ENCODE measurements at places on chromosomes 5 and 9. TPM values are rescaled to one million over a fixed set of nuclear protein-coding genes. Genes with fewer than 3 reads are reported as not detected.

TOR2A gene
- 17.9 TPM for polyA plus RNA-seq

LECT2 gene
- not detected for polyA plus RNA-seq

PLCXD3 gene
- polyA plus RNA-seq: 0.16 TPM

OR1Q1 gene
- polyA plus RNA-seq: not detected

FAM78A gene
- polyA plus RNA-seq: 17.0 TPM

ACOT12 gene
- polyA plus RNA-seq: 0.03 TPM

SEMA5A gene
- polyA plus RNA-seq: 2.3 TPM

DCTN3 gene
- 75.9 TPM for polyA plus RNA-seq

C1QTNF2 gene
- polyA plus RNA-seq: 0.36 TPM

TNFSF8 gene
- polyA plus RNA-seq: 4.8 TPM

SUSD3 gene
- polyA plus RNA-seq: 57.4 TPM

NPDC1 gene
- 358 TPM for polyA plus RNA-seq

TAF11L5 gene
- polyA plus RNA-seq: not detected

ZNF366 gene
- polyA plus RNA-seq: 0.26 TPM

ASB6 gene
- 11.5 TPM for polyA plus RNA-seq

SAPCD2 gene
- polyA plus RNA-seq: 2.4 TPM

PIP5KL1 gene
- polyA plus RNA-seq: 0.42 TPM

ARID3C gene
- polyA plus RNA-seq: not detected

GRCh38 chr5:172151661-172152210, 36.3 kb downstream of the STK10 start:
- peaks cover 32% of the 10 kb centered on the region for H3K36me3 ChIP-seq
- H3K27ac ChIP-seq: peak overlapping the region; percentile 82
- H3K4me3 ChIP-seq: no peak overlapping the region
- H3K4me1 ChIP-seq: peaks cover 75% of the 10 kb centered on the region

DNA sequence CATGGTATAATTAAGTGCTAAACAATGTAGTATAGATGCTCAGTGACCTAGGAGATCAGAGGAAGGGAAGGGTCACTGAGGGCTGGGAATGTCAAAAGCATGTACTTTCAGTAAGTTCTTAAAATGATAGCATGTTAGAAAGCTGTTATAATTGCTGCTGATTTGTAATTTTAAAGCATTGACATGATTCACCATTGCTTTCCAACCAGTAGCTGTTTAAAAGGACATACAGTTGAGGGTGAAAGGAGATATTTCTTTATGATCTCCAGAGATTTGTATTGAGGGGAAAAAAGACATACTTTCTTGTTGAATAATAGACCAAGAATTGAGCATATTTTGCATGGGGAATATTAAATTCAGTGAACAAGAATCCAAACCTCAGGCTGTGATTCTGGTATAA, 1.2 kb upstream of the SLC1A3 start:
- no peaks in the 10 kb centered on the region for H3K4me1 ChIP-seq
- peaks cover 55% of the 10 kb centered on the region for H3K27me3 ChIP-seq
- H3K27ac ChIP-seq: no peak overlapping the region
- no peaks in the 10 kb centered on the region for H3K36me3 ChIP-seq
- DNase-seq: no peak

- H3K27ac ChIP-seq: no peak overlapping the region
- no peaks in the 10 kb centered on the region for H3K36me3 ChIP-seq
- H3K27me3 ChIP-seq: no peaks in the 10 kb centered on the region
- H3K4me3 ChIP-seq: no peak overlapping the region
- DNase-seq: no peak
Observed at GRCh38 chr5:163404364-163405173, 32.8 kb upstream of the CCNG1 start.

GRCh38 chr5:114924769-114925168, 244.9 kb downstream of the TRIM36 start:
- no peak overlapping the region for H3K4me3 ChIP-seq
- H3K4me1 ChIP-seq: no peaks in the 10 kb centered on the region
- no peak overlapping the region for H3K27ac ChIP-seq
- no peak for DNase-seq

GRCh38 chr5:159913501-159913900, 2.8 kb upstream of the ADRA1B start:
- H3K4me1 ChIP-seq: peaks cover 29% of the 10 kb centered on the region
- DNase-seq: no peak
- H3K27me3 ChIP-seq: no peaks in the 10 kb centered on the region

DNA sequence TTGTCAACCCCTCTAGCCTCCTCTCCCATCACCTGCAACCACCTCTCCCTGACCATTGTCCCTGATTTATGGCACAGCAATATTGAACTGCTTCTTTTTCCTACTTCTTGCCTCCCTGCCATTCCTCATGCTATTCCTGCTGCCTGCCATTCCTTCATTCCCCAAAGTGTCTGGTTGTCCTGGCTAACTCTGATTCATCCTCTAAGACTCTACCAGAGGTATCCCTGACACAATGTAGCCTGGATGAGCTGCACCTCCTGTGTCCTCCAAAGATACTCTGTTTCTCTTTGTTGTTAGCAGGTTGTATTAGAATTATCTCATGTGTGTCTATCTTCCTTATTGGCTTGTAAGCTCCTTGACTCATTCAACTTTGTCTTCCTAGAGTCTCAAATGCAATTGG, 53.5 kb upstream of the PTPN3 start:
- H3K27me3 ChIP-seq: no peaks in the 10 kb centered on the region
- H3K27ac ChIP-seq: no peak overlapping the region
- no peaks in the 10 kb centered on the region for H3K36me3 ChIP-seq
- H3K4me3 ChIP-seq: no peak overlapping the region
- DNase-seq: no peak

- no peak for DNase-seq
- H3K27me3 ChIP-seq: no peaks in the 10 kb centered on the region
- no peak overlapping the region for H3K4me3 ChIP-seq
- H3K4me1 ChIP-seq: peaks cover 11% of the 10 kb centered on the region
- H3K36me3 ChIP-seq: no peaks in the 10 kb centered on the region
- H3K27ac ChIP-seq: no peak overlapping the region
Observed at GRCh38 chr5:113050721-113051382, 74.3 kb downstream of the DCP2 start.

- H3K4me1 ChIP-seq: no peaks in the 10 kb centered on the region
- H3K27ac ChIP-seq: no peak overlapping the region
- no peaks in the 10 kb centered on the region for H3K27me3 ChIP-seq
- no peak overlapping the region for H3K4me3 ChIP-seq
- DNase-seq: no peak
Observed at GRCh38 chr9:104258296-104259011, 164.3 kb downstream of the SMC2 start.

GRCh38 chr5:170854566-170854965, 7.3 kb upstream of the RANBP17 start:
- H3K27me3 ChIP-seq: no peaks in the 10 kb centered on the region
- H3K27ac ChIP-seq: no peak overlapping the region
- no peak overlapping the region for H3K4me3 ChIP-seq
- DNase-seq: no peak

GRCh38 chr5:158642879-158643278, 456.8 kb downstream of the EBF1 start:
- no peak overlapping the region for H3K4me3 ChIP-seq
- no peaks in the 10 kb centered on the region for H3K4me1 ChIP-seq
- no peak for DNase-seq
- no peaks in the 10 kb centered on the region for H3K27me3 ChIP-seq
- no peak overlapping the region for H3K27ac ChIP-seq

GRCh38 chr5:172800088-172800551, 29.1 kb upstream of the DUSP1 start:
- peak; percentile 93 for DNase-seq
- peak overlapping the region; percentile 96 for H3K27ac ChIP-seq
- no peaks in the 10 kb centered on the region for H3K27me3 ChIP-seq
- H3K4me3 ChIP-seq: no peak overlapping the region
- H3K36me3 ChIP-seq: no peaks in the 10 kb centered on the region
- H3K4me1 ChIP-seq: peaks cover 59% of the 10 kb centered on the region

DNA sequence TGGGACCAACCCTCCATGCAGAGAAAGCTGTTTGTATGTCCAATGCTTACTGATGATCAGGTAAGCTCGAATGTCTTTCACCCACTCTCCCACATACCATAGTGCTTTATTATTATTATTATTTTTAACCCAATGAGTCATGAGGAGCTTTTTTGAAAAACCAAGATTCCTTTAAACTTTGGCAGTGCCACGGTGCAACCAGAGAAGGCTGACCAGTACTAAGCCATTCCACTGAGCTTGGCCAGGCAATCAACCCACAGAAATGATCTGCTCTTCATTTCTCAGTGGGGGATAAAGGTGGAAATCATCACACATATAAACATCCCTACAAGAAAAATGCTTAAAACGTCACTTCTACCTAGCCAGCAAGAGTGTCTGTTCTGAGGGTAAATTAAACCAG, 35.5 kb downstream of the JAKMIP2 start:
- no peak for DNase-seq
- H3K27me3 ChIP-seq: no peaks in the 10 kb centered on the region

GRCh38 chr5:166493612-166494011, 1797.8 kb upstream of the WWC1 start:
- H3K36me3 ChIP-seq: no peaks in the 10 kb centered on the region
- H3K4me3 ChIP-seq: no peak overlapping the region
- DNase-seq: no peak
- no peaks in the 10 kb centered on the region for H3K27me3 ChIP-seq
- no peaks in the 10 kb centered on the region for H3K4me1 ChIP-seq
- no peak overlapping the region for H3K27ac ChIP-seq

DNA sequence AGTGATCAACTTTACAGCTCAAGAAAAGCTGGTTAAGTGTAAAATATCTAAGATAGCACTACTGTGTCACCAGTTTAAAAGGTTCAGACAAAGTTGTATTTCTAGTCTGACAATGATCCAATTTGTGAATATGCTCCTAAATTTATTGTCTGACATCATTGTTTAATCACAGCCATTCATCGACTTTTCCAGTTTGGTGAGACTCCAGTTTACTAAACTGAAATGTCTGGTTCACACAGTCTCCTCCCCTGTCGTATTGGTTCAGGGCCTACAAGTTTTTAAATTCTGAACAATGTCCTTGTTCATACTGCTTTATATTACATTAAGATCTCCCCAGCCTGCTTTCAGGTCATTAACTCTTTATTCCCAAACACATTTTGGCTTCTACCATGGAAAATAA, 161.4 kb downstream of the CHSY3 start:
- H3K4me3 ChIP-seq: no peak overlapping the region
- no peak overlapping the region for H3K27ac ChIP-seq
- no peak for DNase-seq
- H3K36me3 ChIP-seq: no peaks in the 10 kb centered on the region
- H3K27me3 ChIP-seq: no peaks in the 10 kb centered on the region
- no peaks in the 10 kb centered on the region for H3K4me1 ChIP-seq

DNA sequence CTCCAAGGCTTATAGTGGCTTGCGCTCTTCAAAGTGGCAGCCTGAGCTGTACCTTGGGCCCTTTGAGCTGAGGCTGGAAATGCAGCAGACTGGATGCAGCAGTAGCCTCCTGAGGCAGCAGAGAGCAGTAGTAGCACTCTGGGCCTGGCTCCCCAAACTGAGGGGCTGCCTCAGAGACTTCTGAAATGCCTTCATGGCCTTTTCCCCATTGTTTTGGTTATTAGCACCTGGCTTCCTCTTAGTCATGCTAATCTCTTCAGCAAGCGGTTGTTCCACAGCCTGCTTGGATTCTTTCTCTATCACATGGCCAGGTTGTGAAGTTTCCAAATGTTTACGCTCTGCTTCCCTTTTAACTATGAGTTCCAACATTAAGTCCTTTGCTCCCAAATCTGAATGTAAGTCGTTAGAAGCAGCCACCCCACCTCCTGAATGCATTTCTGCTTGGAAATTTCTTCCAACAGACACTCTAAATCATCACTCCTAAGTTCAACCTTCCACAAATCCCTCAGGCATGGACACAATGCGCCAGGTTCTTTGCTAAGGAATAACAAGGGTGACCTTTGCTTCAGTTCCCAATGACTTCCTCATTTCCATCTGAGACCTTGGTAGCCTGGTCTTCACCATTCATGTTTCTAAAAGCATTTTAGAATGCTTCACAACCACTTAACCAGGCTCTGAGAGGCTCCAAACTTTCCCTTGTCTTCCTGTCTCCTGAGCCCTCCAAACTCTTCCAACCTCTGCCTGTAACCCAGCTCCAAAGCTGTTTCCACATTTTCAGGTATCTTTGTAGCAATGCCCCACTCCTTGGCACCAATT, 145.8 kb downstream of the ZDHHC21 start:
- H3K27me3 ChIP-seq: no peaks in the 10 kb centered on the region
- H3K4me1 ChIP-seq: no peaks in the 10 kb centered on the region
- no peak overlapping the region for H3K27ac ChIP-seq
- no peak overlapping the region for H3K4me3 ChIP-seq
- no peak for DNase-seq

- H3K27ac ChIP-seq: no peak overlapping the region
- DNase-seq: no peak
- H3K27me3 ChIP-seq: no peaks in the 10 kb centered on the region
- H3K36me3 ChIP-seq: no peaks in the 10 kb centered on the region
- no peak overlapping the region for H3K4me3 ChIP-seq
Observed at GRCh38 chr9:88922091-88922490, 69.2 kb upstream of the S1PR3 start.

DNA sequence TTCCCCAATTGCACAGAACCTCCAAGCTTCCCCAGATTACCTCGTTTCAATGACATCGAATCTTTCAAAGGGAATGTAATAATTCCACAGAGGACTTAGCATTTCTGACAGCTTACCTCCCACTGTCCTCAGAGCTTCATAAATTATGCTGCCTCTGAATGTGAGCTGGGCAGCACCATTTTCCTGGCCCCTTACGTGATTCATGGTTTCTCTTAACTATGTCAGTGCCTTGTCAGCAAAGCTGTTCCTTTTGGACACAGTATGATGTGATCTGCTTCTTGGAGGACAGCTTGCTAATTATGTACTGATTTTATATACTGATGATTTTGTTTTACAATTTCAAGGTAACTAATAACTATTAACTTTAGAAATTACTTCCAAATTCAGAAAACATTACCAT, 27.7 kb upstream of the SSBP2 start:
- H3K4me3 ChIP-seq: peak overlapping the region; percentile 15
- H3K27me3 ChIP-seq: no peaks in the 10 kb centered on the region
- H3K36me3 ChIP-seq: no peaks in the 10 kb centered on the region
- no peak for DNase-seq
- peak overlapping the region; percentile 80 for H3K27ac ChIP-seq

DNA sequence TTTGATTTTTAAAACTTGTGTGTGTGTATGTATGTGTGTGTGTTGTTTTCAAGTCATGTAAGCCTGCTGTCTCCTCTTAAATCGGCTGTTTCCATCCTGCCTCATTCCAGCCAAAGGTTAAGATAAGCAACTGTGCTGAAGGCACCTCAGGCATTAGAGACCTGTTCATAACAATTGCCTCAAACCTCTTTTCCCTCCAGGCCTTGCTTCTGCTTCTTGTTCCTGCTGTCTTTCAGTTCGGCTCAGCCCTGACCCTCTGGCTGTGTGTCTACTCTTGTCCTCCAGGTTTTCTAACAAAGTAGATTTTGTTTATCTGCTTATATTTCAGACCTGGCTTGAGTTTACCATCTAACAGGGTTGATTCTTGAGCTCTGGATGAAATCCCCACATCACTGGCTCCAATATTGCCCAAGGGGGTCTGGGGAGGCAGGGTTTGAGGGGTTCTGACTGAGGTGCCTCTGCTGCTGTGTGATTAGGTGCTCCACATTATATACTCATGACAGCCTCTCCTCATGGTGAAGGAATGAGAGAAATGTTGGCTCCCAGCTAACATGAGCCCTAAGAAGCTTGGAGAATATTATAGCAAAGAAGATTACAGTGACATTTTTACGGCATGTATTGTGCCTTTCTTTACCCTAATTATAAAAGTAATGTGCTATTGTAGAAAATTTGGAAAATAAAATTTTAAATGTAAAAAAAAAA, 229.7 kb upstream of the PIK3R1 start:
- no peaks in the 10 kb centered on the region for H3K4me1 ChIP-seq
- no peak overlapping the region for H3K4me3 ChIP-seq
- no peak overlapping the region for H3K27ac ChIP-seq

Measured in spleen (tissue), 13 donors.